ENCODE measurements at places on chromosomes 7 and 10. TPM values are rescaled to one million over a fixed set of nuclear protein-coding genes. Genes with fewer than 3 reads are reported as not detected.
A peak's percentile ranks its signal among the peaks of the same experiment; 100 is the strongest.

- no peak for DNase-seq
Observed at GRCh38 chr10:56266120-56266519, 94.9 kb downstream of the ZWINT start.

DNA sequence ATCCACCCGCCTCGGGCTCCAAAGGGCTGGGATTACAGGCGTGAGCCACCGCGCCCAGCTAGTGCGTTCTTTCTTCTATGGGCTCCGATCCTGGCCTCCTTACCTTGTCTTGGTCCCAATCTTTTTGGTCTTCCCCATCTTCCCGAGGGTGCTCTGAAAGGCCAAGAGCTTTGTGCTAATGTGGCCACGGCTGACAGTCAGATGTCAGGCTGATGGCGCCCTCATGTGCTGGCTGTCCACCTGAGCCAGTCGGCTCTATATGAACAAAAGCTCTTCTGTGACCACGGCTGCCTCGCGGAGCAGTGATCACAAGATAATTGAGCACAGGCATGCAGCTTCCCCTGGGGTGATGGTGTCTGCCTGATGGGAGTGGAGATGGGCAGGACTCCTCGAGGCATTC, 11.0 kb upstream of the AHCYL2 start:
- no peak for DNase-seq

GRCh38 chr10:77004917-77005564, 632.6 kb downstream of the KCNMA1 start:
- DNase-seq, result no peak

GRCh38 chr10:130751106-130751840, 560.2 kb downstream of the TCERG1L start:
- DNase-seq, result peak; percentile 61

GRCh38 chr7:110888641-110889040, 202.3 kb upstream of the LRRN3 start:
- DNase-seq, result no peak

DNA sequence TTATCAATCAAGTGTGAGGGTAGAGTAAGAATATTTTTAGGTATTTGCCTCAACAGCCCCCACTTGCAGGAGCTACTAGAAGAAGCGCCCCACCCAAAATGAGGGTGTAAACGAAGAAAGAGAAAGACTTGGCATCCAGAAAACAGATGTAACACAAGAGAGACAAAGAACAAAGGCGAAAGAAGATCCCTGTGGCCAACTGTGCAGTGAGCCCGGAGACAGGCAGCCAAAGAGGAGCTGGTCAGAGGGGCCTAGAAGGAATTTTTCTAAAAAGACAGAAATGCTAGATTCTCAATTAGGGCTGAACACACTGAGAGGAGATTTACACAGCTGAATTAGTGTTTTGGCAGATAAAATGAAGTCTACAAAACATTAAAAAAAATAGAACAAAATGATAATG, 29.6 kb upstream of the EIF5AL1 start:
- no peak for DNase-seq

DNA sequence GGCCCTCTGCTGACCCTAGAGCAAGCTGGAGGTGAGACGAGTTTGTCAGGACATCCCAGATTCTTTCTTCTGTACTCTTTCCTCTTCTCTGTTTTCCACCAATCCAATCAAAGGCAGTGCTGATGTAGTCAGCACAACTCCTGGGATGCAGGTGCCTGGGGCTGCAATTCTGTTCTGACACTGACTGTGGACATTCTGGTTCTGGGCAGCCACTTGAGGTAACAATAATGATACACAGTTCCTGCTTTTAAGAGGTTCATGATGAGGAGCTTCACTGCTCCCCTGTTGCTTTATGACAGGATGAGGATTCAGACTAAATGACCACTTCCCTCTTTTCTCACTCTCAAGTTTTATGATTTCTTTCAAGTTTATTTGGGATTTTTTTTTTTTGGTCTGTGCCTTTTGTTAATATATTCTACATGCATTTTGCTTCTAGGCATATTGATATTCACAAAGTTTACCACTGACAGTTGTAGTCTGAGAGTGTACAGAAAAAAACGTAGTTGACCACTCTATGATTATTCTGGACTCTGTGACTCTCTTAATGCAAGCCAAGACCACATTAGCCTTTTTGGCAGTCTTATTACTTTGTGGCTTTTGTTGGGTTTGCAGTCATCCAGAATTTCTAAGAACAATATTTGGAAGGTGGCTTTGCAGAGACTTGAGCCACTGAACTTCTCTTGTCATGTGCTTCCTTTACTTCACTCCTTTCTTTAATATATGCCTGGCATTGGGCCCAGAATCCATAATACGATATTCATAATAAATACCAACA, 247.6 kb downstream of the AUTS2 start:
- DNase-seq, result no peak

GRCh38 chr7:74006032-74006431, 21.9 kb upstream of the ELN start:
- DNase-seq, result no peak

DNA sequence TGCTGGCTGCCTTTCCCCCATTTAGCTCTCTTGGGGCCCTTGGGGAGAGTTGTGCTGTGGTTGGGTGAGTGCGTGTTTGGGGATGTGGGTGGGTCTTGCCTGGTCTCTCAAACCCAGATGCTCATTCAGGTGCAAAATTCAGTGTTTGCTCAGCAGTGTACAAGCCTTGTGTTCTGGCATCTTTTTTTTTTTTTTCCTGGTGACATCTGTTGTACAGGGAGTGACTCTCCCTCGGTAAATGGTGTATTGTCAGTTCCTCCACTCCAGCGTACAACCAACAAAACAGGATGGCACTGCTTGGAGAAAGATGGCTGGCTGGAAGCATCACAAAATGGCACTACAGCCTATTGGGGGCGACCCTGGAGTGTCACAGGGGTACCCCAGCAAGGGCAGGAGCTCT, 75.5 kb downstream of the LRMDA start:
- DNase-seq, result no peak

DNA sequence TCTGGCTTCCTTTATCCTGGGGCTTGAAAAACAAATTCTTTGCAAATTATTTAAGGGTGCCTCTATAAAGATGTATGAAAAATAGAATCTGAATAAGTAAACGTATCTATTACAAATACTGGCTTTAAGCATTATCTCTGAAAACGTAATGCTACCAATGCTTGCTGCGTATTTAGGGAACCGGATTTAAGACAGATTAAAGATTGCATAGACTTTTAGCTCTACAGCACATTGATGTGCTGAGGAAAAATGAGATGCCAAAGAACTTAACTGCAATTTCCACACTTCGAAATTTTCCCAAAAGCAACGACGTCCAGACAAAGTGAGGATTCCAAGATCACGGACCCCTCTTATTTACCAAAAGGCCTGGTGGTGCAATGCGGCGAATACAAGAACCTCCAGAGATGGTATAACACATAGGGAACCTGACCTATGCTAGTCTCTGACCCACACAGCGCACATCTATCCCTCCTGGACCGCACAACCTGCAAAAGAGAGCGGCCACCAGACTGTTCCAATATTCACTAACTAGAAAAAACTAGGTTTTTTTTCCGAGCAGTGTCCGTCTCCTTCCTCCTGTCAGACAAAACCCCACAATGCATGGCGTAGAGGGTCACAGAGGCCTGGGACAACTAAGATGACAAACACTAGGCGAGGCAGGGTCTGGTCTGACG, 34.3 kb upstream of the PHF14 start:
- no peak for DNase-seq

- DNase-seq, result no peak
Observed at GRCh38 chr7:22302193-22302592, 54.8 kb downstream of the RAPGEF5 start.

AP1S1 gene
- total RNA-seq, result 28.5 TPM

RSU1 gene
- 41.4 TPM for total RNA-seq

FAM25G gene
- total RNA-seq, result 26.2 TPM

ARHGAP21 gene
- total RNA-seq, result 25.9 TPM

UBN2 gene
- 28.2 TPM for total RNA-seq

HACD1 gene
- total RNA-seq, result 11.5 TPM

HABP2 gene
- total RNA-seq, result 0.72 TPM

All from suprapubic skin (tissue), 4 donors.